BE2C (cell line): ENCODE measurements at places on chromosomes 11 and 22.

GRCh38 chr22:19680287-19680881 lies 33.9 kb upstream of the SEPTIN5 start:
- DNase-seq = no peak

DNA sequence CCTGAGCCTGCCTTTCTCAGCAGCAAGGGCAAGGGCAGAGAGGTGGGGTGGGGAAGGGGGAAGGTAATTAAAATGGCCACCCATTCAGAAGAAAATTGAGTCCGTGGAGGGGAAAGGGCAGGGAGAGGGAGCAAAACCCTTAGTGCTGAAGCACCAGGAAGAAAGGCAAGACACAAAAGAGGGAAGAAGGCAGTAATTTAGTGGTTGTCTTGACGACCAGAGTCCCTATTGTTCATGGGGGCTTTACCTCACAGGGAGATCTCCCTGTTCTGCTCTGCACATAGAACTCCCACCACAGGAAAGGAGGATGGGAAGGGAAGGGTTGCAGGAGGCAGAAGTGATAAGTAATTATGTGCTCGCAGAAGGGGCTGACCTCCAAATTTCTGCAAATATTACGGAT lies 23.4 kb downstream of the SNX19 start:
- DNase-seq = no peak

- DNase-seq = no peak
Measured at GRCh38 chr11:96264364-96264763, 78.6 kb downstream of the MAML2 start.

GRCh38 chr11:76551400-76551799 lies 106.6 kb downstream of the EMSY start:
- no peak for DNase-seq

GRCh38 chr11:122918734-122919133 lies 36.2 kb downstream of the JHY start:
- DNase-seq = no peak

DNA sequence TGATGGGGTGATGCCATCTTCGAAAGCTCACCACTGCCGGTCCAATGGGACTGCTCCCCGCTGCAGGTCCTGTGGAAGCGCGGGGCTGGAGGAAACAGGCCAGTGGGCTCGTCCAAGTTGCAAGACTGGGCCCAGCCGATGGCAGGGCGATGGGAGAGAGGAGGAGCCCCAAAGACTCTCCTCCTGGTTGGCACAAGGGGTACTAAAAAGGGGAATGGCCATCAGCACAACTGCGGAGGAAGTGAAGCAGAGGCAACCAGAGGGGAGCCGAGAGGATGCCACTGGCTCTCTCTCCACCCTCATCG lies 357.1 kb downstream of the SHANK2 start:
- DNase-seq = no peak

- no peak for DNase-seq
Measured at GRCh38 chr11:23551706-23552105, 691.4 kb upstream of the CCDC179 start.

- no peak for DNase-seq
Measured at GRCh38 chr22:49906799-49907290, 11.4 kb downstream of the ALG12 start.

GRCh38 chr11:9141186-9141585 lies 49.8 kb upstream of the SCUBE2 start:
- no peak for DNase-seq
